ENCODE measurements at places on chromosomes 7 and 10. TPM values are rescaled to one million over a fixed set of nuclear protein-coding genes. Genes with fewer than 3 reads are reported as not detected.

Gene PDGFA
- 35.9 TPM for total RNA-seq

Gene STEAP1B
- 0.07 TPM for total RNA-seq

Gene MKX
- not detected for total RNA-seq

Gene SRRM3
- total RNA-seq: 13.5 TPM

Gene RNF32
- 1.1 TPM for total RNA-seq

Gene OR2A1
- not detected for total RNA-seq

Gene C7orf33
- total RNA-seq: not detected

Gene CYP2C19
- not detected for total RNA-seq

Gene COX19
- total RNA-seq: 5.1 TPM

Gene ADCY1
- 2.5 TPM for total RNA-seq

Gene TAS2R41
- total RNA-seq: not detected

Gene RBM20
- 3.9 TPM for total RNA-seq

Gene SNX10
- total RNA-seq: 5.2 TPM

Gene ADIRF
- total RNA-seq: not detected

Gene ELAPOR2
- 0.06 TPM for total RNA-seq
